ENCODE measurements at places on chromosomes 4 and X.

- no peak for DNase-seq
Observed at GRCh38 chrX:131789664-131790063, 233.4 kb upstream of the STK26 start.

- no peak for DNase-seq
Observed at GRCh38 chr4:8615921-8616787, 23.6 kb downstream of the CPZ start.

- DNase-seq: no peak
Observed at GRCh38 chrX:126994032-126994600, 174.6 kb downstream of the PRR32 start.

GRCh38 chr4:26130173-26130572, 190.6 kb upstream of the RBPJ start:
- DNase-seq: no peak

DNA sequence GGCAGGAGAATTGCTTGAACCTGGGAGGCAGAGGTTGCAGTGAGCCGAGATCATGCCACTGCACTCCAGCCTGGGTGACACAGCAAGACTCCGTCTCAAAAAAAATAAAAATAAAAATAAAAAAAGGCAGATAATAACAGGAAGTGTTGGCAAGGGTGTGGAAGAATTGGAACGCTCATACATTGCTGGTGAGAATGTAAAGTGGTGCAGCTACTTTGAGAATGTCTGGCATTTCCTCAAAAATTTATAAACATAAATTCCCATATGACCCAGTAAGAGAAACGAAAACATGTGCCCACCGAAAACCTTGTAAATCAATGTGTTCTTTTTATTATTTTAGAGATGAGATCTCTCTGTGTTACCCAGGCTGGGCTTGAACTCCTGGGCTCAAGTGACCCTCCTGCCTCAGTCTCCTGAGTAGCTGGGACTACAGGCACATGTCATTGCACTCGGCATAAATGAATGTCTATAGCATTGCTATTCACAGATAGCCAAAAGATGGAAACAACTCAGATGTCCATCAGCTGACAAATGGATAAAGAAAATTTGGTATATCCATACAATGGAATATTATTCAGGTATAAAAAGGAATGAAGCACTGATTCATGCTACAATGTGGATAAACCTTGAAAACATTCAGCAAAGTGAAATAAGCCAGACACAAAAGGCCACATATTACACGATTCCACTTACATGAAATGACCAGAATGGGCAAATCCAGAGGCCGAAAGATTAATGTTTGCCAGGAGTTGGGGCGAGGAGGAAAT, 63.7 kb upstream of the PLAC1 start:
- no peak for DNase-seq

- DNase-seq: no peak
Observed at GRCh38 chr4:153485860-153486259, 19.7 kb downstream of the TMEM131L start.

- DNase-seq: no peak
Observed at GRCh38 chrX:118621081-118621759, 106.2 kb upstream of the IL13RA1 start.

GRCh38 chr4:187687697-187688096, 307.9 kb upstream of the ZFP42 start:
- DNase-seq: no peak

- DNase-seq: no peak
Observed at GRCh38 chr4:30744957-30745640, 24.9 kb downstream of the PCDH7 start.

GRCh38 chr4:173488656-173489055, 41.4 kb downstream of the HAND2 start:
- no peak for DNase-seq

DNA sequence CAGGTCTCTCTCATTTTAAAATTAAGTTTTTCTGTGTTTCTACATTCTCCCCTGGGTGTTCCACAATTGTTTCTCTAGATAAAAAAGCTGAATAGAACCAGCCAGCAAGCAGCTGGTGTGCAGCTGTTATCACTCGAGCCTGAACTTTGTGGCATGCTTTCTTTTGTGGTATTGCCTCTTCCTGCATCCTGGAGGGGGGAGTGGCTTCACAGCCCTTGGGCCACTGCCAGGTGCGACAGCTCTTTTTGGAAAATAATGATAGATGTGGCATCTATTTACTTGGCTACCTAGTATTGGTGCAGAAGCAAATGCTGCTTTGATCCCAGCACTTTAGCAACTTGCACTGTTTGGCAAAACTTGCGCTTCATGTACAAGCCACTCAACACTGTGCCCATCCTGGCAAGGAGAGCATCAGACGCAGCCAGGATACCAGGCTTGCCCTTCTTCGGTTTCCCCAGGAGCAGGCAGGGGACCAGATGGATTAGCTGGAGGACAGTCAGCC, 69.4 kb downstream of the HMGB2 start:
- DNase-seq: peak; percentile 5
